ENCODE measurements at places on chromosomes 6 and 20.

DNA sequence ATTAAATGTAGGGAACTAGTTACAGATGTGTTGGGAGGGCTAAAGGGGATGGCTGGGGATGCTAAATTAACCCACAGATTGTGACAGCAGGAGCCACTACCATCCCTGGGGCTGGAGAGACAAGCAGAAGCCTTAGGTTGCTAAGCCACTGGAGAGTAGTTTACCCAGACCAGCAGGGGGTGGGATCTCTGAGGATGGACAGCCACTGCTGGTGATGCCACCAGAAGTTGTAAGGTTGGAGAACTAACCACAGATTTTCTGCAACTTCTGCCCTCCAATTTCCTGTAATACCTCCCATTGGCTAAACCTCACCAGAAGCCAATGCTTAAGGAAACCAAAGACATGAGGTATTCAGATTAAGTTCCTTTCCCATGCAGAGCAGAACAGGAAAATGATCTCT is 139.6 kb upstream of the NOX3 start:
- ATAC-seq, result no peak

DNA sequence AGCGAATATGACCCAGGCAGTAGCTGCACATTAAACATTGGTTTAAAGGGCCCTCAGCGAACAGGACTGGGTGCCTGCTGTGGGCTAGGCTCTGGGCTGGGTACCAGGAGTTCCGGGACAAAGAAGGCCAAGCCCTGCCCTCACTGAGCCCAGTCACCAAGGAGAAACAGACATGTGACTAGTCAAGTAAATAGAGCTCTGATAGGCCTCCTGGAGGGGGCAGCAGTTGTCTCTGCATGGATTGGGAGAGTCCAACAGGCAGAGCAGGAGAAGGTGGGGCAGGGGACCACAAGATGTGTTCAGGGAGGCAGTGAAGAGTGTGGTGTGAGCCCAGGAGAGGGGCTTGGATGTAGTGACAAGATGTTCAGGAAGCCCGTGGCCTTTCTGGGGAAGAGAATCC is 3.1 kb downstream of the HM13 start:
- ATAC-seq, result peak; percentile 3

DNA sequence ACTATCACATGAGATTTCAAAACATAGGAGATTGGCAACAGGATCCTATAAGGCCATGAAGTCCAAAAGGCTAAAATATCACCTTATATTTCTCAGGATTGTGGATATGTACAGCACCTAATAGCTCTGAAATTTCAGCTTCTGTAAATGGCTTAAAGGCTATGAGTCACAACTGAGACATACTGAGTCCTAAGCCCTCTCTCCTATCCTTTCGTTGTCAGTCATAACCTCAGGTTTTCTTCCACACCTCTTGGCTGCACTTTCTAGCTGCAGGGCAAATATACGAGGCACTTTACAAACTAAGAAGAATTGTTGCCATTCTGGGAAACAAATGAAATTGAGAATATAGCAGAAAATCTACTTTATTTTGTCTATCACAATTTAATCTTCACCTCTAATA is 969.9 kb upstream of the EPHA7 start:
- ATAC-seq, result no peak

GRCh38 chr20:22617160-22617559 is 32.8 kb upstream of the FOXA2 start:
- no peak for ATAC-seq

GRCh38 chr20:1484438-1485116 is 6.6 kb downstream of the SIRPB2 start:
- ATAC-seq, result no peak

DNA sequence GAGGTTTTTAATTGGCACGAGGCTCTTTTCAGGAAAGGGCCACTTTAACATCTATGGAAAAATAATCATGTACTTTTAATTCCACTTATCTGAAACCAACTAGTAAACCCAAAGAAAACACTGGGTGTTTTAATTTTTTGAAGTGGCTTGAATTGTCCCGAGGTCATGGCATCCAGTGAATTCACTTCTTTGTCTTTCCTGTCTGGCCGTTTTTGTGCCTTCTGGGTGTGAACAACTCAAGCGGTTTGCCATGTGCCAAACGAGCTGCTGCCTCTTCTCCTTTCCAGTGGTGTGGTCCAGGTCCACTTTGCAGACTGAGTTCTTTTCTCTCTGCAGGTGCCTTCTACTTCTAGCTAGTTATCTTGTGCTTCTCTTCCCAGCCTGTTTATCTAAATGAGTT is 117.5 kb downstream of the PLCB4 start:
- no peak for ATAC-seq

DNA sequence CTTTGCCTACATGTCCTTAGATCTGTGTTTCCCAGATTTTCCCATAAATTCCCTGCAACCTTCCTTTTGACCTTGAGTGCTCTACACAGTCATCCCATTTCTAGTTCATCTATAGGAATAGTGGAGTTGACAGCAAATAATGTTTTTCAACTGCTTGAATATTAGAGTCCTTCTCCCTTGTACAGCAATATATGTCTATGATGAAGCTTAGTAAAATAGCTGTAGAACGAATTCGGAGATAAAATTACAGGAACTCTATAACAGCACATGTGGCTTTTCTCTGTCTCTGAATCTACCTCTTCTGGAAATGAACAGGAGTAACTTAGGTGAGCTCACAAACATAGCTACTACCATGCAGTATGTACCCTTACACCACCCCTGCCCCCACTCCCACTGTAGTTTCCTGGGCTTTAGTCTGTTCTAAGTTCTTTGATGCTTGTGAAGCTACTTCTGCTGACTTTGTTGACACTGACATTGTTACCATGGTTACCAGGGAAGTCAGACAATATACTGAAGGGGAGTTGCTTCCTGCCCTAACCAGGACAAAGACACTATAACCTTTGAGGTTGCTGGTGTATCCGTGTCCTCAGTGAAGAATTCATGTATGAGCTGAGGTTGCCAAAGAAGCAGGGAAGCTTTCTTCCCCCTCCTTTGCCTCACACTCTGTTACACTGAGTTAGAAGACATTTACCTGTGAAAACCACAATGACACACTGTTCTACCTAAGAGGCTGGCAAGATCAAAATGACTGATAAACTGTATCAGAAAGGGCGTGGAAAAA is 35.8 kb upstream of the SHLD1 start:
- peak; percentile 10 for ATAC-seq

- ATAC-seq, result no peak
Observed at GRCh38 chr6:56555438-56555872, 87.2 kb downstream of the DST start.

DNA sequence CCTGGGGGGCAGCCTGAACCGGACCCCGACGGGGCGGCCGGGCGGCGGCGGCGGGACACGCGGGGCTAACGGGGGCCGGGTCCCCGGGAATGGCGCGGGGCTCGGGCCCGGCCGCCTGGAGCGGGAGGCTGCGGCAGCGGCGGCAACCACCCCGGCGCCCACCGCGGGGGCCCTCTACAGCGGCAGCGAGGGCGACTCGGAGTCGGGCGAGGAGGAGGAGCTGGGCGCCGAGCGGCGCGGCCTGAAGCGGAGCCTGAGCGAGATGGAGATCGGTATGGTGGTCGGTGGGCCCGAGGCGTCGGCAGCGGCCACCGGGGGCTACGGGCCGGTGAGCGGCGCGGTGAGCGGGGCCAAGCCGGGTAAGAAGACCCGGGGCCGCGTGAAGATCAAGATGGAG is 636 bp downstream of the SRF start:
- no peak for ATAC-seq

DNA sequence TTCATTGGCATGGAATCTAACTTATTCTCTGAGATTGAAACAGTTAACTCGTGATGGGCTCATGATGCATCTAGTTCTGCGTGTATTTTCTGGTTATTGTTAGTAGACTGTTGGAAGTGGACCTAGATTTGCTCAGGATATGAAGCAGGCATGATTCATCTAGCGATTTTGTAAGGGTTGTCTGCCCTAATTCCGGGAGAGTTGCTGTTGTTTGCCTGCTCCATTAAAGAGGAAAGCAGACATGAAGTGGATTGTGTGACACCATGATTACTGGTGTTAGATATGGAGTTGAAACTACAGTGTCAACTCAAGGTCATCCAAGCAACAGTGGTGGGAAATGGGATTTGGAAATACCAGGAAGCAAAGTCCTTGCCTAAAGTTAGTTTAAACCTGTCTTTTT is 41.0 kb downstream of the SOX4 start:
- ATAC-seq, result no peak

- no peak for ATAC-seq
Observed at GRCh38 chr6:90384720-90385119, 88.1 kb upstream of the BACH2 start.

- no peak for ATAC-seq
Observed at GRCh38 chr6:3011592-3011991, 11.9 kb downstream of the NQO2 start.

DNA sequence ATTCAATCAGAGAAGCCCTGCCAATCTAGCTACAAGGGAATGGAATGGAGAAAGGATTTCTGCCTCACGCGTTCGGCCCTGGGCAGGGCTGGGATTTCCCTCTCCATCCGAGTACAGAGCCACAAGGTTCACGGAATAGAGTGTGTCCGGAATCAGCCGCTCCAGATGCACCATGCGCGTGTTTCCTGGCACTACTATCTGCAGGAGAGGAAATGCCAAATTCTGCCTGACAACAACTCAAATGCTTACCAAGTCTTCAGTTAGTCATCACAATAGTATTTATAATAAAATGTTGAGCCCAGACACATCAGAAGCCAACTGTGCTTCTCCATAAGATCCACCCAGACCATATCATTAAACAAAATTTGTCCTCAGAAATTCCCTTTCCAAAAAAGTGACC is 75.1 kb downstream of the COL12A1 start:
- no peak for ATAC-seq

GRCh38 chr6:71157345-71157744 is 131.3 kb upstream of the OGFRL1 start:
- ATAC-seq, result no peak

- ATAC-seq, result no peak
Observed at GRCh38 chr20:47660983-47661700, 124.1 kb downstream of the SULF2 start.

DNA sequence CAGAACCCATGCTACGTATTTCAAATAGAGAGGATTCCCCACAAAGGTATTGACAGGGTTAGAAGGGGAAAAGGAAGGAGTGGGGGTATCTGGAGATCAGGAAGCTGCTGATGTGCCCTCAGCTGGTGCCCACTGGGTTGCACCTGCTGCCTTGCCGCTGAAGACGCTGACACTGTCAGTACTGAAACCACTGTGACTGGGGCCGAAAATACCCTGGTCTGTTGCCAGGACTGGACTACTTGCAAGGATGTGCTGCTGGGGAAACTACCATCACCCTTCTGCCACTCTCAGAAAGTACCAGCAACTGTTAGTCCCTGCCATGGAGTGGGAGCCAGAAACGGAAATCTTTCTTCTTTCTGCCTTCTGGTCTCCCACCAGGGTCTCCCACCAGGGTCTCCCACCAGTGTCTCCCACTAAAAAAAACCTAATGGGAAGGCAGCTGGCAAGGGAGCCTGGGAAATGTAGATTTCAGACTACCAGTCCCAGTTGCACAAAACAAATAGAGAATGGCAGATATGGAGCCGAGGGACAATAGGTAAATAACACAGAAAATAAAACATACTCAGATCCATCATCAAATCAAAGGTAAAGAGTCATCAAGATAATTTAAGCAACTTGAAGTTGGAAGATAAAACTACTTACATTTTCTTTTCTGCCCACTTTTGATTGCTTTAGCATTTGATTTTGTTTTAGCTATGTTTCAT is 204.8 kb downstream of the TPBG start:
- ATAC-seq, result no peak

GRCh38 chr6:144728804-144729203 is 443.7 kb downstream of the UTRN start:
- no peak for ATAC-seq

GRCh38 chr20:60000271-60001042 is 42.2 kb downstream of the CDH26 start:
- peak; percentile 4 for ATAC-seq

DNA sequence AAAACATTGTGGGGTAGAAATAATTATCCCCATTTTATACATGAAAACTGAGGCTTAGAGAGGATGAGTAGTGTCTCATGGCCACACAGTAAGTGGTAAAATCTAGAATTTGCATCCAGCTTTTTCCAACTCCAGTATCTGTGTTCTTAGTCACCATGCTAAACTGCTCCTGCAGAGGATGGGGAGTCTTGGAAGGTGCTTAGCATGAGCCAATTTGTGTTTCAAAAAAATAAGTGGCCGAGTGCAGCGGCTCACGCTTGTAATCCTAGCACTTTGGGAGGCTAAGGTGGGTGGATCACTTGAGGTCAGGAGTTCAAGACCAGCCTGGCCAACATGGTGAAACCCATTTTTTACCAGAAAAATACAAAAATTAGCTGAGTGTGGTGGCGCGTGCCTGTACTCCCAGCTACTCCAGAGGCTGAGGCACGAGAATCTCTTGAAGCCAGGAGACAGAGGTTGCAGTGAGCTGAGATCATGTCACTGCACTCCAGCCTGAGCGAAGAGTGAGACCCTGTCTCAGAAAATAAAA is 2.4 kb downstream of the C6orf89 start:
- no peak for ATAC-seq

- ATAC-seq, result no peak
Observed at GRCh38 chr20:23683807-23684206, 5.0 kb downstream of the CST4 start.

DNA sequence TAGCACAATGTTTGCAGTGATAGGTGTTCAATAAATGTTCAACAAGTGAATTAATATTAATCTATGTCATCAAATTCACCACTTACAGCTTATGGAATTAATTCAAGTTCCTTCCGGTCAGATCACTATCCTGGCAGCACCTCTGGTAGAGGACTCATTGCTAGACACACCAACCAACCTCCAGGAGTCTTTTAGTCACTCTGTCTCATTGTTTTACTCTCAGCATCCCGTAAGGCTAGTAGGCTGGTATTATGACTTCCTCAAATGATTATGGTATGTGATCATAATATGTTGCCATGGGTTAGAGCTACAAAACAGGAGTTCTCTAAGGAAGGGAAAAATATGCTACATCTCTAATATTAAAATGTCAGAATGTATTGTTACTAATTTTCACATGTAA is 21.7 kb upstream of the MMS22L start:
- no peak for ATAC-seq

DNA sequence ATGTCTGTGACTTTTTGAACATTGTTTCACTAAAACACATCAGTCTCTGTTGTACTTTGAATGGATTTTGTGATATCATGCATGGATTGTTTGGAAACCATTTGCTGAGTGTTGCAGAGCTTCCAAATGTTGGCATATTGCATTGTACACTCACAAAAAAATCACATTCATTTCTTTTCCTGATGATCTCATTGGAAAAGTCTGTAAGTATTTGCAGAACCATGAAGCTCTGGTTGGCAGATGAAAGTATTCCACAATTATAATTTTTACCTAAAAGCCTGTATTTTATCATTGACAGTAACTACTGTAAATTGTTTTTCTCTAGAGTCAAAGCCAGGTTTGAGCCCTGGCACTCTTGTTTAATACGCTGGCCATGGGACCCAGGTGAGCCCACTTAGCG is 42.1 kb downstream of the VAPB start:
- ATAC-seq, result no peak

- no peak for ATAC-seq
Observed at GRCh38 chr6:170187669-170188566, 103.0 kb downstream of the DLL1 start.

DNA sequence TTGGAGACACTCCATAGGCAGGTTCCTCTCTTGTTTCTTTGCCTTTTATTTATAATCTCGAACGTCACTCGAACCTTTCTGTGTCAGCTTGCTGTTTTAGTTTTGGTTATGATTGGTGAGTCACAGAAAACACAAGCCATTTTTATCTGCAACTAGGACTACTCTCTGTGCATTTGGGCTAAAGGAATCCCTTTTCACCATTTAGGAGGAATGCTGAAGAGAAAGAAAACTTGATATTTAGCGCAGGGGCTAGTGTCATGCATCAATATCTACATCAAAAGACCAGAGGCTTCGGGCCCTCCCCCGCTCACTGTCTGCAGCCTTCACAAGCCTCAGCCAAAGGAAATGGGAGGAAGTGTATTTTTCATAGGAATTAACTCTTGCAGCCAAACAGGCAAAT is 507.8 kb upstream of the CITED2 start:
- no peak for ATAC-seq

Data from motor neuron (in vitro differentiated cells).